ENCODE measurements at places on chromosomes 7 and 10.

- no peak for DNase-seq
Observed at GRCh38 chr7:2637066-2637471, 5.3 kb downstream of the TTYH3 start.

GRCh38 chr10:44353128-44353390 is 31.8 kb downstream of the CXCL12 start:
- DNase-seq: no peak

DNA sequence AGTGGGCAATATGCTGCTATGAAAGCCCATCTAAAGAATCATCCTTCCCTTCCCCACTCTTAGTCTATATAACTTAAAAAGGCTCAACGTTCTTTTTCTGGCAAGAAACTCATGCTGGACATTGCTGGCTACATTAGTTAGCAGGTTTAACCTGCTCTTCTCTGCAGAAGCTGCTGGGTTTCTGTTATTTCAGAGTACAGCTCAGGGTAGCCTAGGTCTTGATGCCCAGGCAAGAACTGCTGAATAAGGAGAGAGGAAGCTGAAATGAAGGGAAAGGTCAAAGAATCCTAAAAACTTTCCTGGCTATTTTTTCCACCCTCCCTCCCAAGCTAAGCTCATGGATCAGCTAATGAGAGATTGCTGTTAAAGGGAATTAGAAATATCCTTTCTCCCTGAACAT is 79.4 kb downstream of the ANKIB1 start:
- DNase-seq: no peak

DNA sequence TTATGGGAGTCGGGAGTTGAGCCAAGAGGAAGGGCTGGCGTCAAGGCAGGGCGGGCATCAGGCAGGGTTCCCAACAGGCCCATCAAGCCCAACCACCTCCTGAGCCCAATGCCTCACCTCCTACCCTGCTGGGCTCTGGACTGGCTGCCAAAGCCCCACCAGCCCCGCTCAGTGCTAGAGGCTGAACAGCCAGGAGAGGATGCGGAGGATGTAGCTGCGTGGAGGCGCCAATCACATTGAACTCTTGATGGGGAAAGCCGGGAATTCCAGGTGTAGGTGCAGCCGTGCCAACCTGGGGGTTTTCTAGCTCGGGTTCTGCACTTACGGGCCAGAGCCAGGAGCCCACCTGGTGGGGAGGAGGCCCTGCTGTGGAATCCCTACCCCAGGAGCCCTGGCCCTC is 12.9 kb downstream of the ATP5MF start:
- no peak for DNase-seq

DNA sequence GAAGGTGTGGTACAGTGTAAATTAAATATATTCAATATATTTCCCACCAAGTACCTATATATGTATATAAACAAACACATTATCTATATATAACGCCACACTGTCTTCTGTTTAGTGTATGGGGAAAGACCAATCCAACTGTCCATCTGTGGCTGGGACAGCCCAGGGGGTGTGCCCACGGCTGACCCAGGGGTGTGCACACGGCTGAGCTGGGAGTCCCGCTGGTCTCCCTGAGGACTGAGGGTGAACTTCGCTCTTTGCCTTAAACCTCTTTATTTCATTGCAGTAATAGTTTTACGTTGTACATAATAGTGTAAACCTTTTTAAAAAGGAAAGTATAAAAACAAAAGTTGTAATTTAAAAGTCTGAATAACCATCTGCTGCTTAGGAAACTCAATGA is 6.3 kb downstream of the EN2 start:
- no peak for DNase-seq
